Ovary (tissue), 10 donors: ENCODE measurements at places on chromosomes 11 and 22. TPM values are rescaled to one million over a fixed set of nuclear protein-coding genes. Genes with fewer than 3 reads are reported as not detected.

Gene CBLIF
- not detected for polyA plus RNA-seq

Gene MRGPRE
- not detected for polyA plus RNA-seq

- DNase-seq: no peak
Measured at GRCh38 chr11:70720281-70720680, 322.0 kb downstream of the CTTN start.

GRCh38 chr22:24437741-24438328 lies 10.4 kb downstream of the ADORA2A start:
- DNase-seq: no peak

DNA sequence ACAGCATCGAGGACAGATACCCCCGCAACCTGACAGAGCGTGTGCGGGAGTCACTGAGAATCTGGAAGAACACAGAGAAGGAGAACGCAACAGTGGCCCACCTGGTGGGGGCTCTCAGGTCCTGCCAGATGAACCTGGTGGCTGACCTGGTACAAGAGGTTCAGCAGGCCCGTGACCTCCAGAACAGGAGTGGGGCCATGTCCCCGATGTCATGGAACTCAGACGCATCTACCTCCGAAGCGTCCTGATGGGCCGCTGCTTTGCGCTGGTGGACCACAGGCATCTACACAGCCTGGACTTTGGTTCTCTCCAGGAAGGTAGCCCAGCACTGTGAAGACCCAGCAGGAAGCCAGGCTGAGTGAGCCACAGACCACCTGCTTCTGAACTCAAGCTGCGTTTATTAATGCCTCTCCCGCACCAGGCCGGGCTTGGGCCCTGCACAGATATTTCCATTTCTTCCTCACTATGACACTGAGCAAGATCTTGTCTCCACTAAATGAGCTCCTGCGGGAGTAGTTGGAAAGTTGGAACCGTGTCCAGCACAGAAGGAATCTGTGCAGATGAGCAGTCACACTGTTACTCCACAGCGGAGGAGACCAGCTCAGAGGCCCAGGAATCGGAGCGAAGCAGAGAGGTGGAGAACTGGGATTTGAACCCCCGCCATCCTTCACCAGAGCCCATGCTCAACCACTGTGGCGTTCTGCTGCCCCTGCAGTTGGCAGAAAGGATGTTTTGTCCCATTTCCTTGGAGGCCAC lies 3.3 kb downstream of the FADD start:
- no peak for DNase-seq
